Kasumi-1 (cell line): ENCODE measurements at places on chromosomes 5 and 9.
A peak's percentile ranks its signal among the peaks of the same experiment; 100 is the strongest.

GRCh38 chr5:100904259-100904861, 1.3 kb upstream of the ST8SIA4 start:
- DNase-seq, result peak; percentile 76

DNA sequence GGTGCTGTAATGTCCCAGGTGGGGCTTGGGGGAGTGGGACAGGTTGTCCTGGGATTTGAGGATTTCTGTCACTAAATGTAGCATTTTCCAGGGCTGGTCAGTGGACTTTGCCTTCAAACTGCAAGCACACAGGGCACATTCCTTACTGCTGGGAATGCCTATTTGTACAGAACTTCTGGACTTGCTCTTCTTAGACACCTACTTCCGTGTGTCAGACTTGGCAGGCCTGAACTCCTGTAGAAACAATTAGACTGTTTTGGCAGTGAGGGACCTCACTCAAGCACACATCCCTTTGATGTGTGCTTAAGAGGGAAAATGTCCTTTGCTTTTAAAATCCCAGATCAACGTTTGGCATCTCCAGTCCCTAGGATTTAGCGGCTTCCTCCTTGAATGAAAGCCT, 192.2 kb downstream of the PAPPA start:
- no peak for DNase-seq

GRCh38 chr5:112861638-112861985, 525 bp downstream of the SRP19 start:
- no peak for DNase-seq

- DNase-seq, result peak; percentile 42
Observed at GRCh38 chr5:36390640-36391039, 88.9 kb upstream of the RANBP3L start.

GRCh38 chr9:111037356-111037707, 938 bp downstream of the LPAR1 start:
- DNase-seq, result peak; percentile 39

GRCh38 chr9:107734256-107735013, 244.9 kb upstream of the KLF4 start:
- DNase-seq, result no peak

DNA sequence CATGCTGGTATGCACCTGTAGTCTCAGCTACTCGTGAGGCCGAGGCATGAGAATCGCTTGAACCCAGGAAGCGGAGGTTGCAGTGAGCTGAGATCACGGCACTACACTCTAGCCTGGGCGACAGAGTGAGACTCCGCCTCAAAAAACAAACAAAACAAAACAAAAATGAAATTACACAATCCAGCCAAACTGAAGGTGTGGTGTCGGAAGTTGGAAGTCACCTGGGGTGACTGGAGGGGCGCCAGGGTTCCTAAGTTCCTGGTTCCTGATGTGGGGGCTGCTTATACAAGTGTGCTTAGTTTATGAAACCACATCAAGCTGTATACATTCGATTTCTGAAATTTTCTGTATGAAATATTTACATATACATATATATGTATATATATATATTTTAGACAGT, 3.7 kb upstream of the DOLPP1 start:
- DNase-seq, result no peak

DNA sequence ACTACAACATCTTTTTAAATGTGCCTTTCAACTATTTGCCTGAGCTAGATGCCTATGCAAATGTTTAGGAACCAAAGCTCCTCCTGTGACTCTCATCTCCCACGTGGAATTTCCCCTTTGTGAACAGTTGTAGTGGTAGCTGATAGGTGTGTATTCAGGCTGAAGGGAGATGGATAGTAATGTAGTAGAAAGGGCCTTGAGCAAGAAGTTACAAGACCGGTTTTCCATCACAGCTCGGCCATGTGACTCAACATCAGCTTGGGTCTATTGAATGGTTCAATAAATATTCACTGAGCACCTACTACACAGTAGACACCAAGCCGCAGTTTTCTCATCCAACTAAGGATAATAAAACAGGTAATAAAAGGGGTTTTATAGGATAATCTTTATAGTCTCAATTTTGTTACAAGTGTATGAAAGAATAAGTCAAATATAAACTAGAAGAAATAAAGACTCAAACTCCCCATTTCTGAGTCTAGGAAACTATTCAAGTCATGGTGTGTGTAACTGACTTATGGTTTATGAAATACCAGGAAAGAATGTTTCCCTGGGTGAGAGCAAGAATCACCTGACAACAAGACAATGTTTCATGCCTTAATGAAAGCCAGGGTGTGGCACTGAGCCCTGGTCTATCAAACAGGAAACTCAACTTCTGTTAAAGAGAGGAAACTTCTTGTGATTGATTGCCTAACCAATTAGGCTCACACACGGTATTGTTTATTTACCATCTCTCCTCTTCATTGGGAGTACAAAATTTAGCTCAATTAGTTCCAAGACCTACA, 187.1 kb upstream of the SPEF2 start:
- no peak for DNase-seq

DNA sequence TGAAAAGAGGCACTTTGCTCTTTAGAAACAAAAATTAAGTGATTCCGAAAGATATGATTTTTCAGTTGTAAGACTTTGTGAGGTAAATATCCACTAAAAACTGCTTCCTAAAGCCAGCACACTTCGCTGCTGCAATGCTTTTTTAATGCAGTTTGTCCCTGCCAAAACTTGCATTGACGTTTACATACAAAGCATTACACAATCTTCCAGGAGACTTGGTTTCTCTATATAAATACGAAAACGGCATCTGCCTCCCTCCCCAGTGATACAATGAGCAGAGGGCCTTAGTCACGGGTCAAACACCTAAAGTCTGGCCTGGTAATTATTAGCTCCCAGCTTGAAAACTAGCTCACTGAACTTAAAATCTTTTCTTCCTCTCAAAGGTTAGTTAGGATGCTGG, 170.7 kb downstream of the TSSK1B start:
- no peak for DNase-seq

DNA sequence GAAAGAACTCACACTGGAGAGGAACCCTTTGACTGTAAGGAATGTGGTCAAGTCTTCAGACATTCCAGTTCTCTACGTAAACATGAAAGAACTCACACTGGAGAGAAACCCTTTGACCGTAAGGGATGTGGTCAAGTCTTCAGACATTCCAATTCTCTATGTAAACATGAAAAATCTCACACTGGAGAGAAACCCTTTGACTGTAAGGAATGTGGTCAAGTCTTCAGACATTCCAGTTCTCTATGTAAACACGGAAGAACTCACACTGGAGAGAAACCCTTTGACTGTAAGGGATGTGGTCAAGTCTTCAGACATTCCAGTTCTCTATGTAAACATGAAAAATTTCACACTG, 32.6 kb downstream of the MAPK9 start:
- no peak for DNase-seq

GRCh38 chr5:15615859-15616258, 115.9 kb downstream of the FBXL7 start:
- DNase-seq, result no peak

- peak; percentile 95 for DNase-seq
Observed at GRCh38 chr5:76402251-76402885, 717 bp upstream of the IQGAP2 start.

- DNase-seq, result no peak
Observed at GRCh38 chr9:86664603-86665002, 282.7 kb downstream of the GAS1 start.

DNA sequence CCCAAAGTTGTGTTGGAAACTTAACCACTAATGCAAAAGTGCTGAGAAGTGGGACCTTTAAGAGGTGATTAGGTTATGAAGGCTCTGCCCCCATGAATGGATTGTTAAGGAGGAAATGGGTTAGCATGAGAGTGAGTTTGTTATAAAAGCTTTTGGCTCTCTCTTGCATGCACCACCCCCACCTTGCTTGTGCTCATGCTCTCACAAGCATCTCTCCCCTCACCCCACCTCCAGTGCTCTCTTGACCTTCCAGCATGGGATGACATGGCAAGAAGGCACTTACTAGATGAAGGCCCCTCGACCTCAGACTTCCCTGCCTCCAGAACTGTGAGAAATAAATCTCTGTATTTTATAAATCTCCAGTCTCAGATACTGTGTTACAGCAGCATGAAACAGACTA, 52.8 kb downstream of the RICTOR start:
- DNase-seq, result no peak

DNA sequence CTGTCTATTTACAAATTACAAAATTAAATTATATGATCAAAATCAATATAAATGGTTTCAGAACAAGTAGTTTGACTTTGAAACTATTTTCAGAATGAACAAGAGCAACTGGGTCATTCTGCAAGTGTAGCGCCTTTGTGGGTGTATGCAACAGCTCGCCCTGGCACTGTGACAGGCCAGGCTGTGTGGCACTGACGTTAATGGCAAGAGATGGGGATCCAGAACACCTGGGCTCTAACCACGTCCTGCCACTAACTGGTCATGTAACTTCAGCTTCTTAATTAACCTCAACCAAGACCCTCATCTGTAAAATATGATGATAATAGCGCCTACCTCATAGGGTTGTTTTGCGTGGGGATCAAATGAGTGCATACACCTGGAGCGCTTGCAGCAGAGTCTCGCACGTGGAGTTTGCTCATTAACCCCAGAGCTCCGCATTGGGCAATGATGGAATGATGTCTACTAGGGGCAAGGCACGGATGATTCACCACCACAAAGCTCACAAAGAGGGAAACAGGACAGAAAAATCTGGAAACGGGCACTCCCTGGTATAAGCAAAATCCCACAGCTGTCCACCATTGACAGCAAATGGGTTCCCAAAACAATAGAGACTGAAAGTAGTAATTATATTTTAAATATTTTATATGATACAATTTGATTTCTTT, 639.4 kb downstream of the SEMA5A start:
- DNase-seq, result no peak

DNA sequence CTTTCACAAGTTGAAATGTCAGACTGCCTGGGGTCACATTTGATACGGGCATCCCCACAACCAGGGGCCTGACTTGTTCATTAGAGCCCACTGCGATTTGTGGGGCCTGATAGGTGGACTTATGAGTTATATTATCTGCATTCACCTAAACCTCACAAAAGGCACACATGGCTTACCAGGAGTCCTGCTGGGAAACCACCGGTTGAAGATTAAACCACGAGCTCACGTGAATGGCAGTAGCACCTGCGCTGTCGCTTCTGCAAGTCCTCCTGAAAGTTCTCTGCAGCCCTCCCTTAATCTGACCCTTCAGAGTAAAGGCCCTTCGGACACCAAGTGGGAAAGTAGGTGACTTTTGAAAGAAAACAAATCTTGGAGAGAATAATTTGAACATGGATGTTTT, 68.9 kb downstream of the PPIC start:
- no peak for DNase-seq
